ENCODE measurements at places on chromosomes 5 and 9.

- no peak for DNase-seq
Measured at GRCh38 chr5:164975986-164976385, 1470.6 kb downstream of the MAT2B start.

DNA sequence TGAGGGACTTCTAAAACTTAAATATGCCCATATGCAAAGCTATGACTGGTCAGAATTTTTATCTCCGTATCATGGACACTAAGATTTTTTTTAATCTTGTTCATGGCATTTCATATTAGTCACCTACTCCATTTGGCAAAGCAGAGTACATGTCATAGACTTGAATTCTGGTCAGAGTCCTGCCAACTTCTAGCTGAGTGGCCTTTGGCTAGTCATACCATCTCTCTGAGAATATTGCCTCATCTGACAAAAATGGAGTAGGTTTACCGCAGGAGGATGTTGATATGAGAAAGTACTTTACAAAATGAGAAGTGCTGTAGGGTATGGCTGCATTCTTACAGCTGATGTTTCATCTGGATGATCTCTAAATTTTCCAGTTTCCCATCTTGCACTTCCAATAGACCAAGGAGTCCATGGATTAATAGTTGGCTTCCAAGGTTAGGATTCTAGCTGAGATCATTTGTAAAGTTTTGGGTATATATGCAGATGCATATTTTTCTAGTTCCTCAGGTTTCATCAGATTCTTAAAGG is 150.8 kb upstream of the NR3C1 start:
- DNase-seq, result peak; percentile 36

DNA sequence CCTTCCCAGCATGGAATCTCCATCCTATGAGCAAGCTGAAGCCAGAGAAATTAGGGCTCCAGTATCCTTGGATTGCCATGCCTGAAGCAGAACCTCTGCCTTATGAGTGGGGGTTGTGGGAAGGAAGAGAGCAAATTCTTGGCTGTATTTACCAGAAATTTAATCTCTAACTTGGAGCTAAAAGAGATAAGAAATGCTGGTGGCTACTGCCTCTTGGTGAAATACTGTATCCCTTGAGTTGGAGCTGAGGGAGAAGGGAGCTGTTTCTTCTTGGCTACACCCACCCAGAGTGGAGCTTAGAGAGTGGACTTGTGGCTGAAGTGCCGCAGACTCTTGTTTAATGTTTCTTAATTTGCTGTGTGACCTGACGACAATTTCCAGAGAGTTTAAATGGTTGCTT is 447.3 kb downstream of the ARHGEF28 start:
- DNase-seq, result no peak

- DNase-seq, result no peak
Measured at GRCh38 chr9:109122726-109123621, 3.2 kb upstream of the TMEM245 start.

All from T1000 (cell line).